ENCODE measurements at places on chromosomes 3 and 15.

GRCh38 chr15:53512029-53512428, 247.4 kb downstream of the WDR72 start:
- DNase-seq = no peak

DNA sequence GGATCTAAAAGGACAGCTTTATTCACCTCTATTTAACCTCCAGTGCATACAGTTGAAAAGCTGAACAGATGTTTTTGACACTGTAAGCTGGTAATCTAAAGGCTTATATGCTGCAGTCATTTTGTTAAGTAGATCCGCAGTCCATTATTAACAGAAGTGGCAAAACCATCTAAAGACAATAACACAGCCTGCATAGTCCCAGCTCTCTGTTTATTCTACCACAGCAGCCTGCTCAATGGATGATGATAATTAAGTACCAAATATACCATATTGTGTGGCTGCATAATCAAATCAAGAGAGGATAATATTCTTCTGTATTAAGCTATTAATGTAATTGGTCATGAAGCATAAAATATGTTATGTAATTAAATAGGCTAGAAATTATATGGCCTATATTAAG, 207.1 kb downstream of the MEIS2 start:
- no peak for DNase-seq

DNA sequence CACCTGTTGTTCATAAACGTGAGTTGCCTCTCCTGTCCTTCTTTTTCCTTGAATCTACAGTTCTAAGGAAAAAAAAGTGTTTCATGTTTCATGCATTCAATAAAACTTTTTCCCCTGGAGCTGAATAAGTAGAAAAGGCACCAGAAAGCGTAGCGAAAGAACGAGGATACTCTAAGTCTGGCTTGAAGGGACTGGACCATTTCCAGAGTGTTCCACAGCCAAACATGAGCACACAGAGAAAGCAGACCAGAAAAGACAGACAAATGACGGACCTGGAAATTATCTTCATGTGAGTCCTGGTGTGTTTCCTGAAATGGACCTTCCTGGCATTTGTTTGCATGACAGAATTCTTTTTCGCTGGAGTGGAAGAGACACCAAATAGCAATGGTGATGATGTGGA, 204.7 kb downstream of the SV2B start:
- DNase-seq = no peak

- no peak for DNase-seq
These were observed 14.9 kb upstream of the RFT1 start for GRCh38 chr3:53144862-53145712.

DNA sequence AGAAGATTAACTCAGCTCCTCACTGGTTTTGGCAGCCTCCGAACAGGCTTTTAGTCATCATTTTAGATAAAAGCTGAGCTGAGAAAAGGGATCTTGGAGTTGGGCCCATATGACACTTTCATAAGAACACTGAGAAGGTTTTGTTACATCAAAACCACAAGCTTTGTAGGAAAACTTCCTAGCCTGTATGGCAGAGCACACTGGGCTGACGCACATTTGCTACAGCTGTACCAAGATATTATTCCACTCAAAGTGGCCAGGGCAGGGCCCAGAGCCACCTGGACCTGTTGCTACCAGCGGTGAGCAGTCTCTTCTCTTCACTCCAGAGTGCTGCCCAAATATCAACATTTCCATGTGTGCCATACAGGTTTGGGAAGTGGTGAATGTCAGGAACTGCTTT, 160.5 kb upstream of the CCDC54 start:
- DNase-seq = no peak

DNA sequence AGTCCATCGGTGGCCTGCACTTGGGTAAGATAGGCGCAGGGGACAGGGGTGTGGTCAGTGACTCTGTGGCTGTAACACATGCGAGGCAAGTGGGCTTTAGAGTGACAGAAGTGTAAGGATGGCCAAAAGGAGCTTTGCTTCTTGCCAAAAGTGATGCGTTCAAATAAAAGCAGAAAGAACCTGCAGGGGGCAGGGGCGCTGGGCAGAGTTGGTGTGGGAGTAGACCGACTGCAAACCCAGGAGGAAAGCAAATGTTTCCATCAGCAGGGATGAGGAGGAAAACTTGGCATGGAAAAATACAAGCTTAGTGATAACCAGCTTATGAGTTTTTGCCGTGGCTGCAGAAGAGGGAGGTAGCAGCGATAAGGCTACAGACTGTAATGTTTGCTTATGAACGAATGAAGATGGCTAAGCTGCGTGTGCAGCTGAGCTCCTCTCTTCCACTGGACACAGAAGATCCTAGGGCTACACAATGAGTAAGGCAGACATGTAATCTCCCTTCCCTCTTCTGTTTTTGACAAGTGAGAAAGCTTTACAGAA, 149.4 kb downstream of the WNT5A start:
- no peak for DNase-seq

DNA sequence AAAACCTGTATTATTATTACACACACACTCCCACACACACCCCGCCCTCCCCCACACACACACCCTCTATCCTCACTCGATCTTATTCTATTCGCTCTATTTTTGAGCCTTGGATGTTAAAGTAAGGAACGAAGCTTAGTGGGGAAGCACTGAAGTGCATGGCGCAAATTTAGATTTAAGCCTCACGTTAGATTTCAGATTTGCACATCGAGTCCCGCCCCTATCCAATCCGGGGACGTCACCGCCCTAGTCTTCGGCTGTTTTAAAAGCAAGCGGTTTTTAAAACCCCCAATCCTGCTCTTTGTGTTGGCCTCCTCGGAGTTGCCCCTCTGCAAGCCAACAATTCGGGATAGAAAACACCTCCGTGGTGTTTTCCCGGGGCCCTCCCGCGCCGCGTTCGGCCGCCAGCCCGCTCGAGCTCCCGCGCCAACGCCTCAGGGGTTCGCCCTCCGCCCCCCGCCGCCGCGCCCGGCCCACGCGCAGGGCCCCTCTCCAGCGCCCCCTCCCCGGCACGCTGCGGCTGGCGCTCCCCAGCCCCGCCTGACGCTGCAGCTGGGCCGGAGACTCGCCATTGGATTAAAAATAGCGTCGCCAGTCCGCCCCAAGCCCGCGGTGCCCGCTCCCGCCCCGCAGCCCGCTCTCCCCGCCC, at the start of gene USP13:
USP13 (plus strand) TSS at position 594 of the 649 bp plus-strand sequence. CDS start 186 bp downstream, outside the sequence.
- DNase-seq = peak; percentile 25

DNA sequence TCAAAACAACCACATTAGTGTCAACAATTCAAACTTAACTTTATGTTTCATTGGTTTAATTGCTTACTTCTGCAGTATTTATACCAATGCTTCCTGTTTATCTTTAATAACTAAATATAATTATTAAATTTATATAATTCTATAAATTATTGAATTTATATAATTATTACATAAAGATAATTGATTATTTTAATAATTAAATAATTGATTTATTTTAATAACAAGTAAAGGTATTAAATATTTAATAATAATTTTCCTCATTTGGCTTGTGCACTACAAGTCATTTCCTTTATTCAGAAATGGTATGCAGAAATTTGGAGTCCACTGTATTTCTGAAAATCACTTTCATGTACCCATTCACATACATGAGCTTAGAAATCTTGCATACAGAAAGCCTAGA, 156.2 kb upstream of the NSMCE3 start:
- DNase-seq = no peak

- DNase-seq = no peak
These were observed 29.0 kb downstream of the RBPMS2 start for GRCh38 chr15:64746356-64746755.
